Skin of body (tissue), 3 donors: ENCODE measurements at places on chromosomes 13 and 19. TPM values are rescaled to one million over a fixed set of nuclear protein-coding genes. Genes with fewer than 3 reads are reported as not detected.

DNA sequence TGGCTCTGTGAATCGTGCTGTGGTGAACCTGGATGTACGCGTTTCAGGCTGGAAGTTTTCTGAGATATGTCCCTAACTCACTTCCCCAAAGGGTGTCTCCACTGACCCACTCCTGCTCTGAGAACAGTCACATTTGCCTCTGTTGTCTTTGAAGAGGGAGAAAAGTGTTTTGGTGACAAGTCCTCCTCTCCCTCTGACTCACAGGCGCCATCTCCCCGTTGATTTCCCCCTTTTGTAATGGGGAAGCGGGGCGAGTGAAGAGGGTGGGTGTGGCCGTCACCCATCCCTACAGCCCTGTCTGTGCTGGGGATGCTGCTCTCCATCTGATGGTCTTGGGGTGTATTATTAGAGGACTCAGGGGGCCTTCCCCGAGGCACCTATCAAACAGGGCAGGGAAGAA is 9.6 kb downstream of the APC2 start:
- no peak for DNase-seq

DNA sequence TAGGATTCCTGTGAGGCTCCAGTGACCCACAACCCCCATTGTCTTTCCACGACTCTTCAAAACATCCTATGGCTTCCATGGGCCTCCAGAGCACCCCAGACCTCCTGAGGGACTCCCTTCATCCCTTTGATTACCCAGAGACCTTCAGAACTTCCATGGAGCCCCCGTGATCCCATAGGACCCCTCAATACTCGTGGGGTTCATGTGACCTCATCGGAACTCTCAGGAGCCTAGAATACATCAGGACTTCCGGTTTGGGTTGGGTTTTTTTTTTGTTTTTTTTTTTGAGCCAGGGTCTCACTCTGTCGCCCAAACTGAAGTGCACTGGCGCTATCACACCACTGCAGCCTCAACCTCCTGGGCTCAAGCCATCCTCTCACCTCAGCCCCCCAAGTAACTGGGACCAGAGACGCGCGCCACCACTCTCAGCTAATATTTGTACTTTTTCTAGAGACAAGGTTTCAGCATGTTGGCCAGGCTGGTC is 774 bp downstream of the ALDH16A1 start:
- no peak for DNase-seq

GRCh38 chr13:73859841-73860240 is 274.4 kb downstream of the KLF12 start:
- DNase-seq, result no peak

DNA sequence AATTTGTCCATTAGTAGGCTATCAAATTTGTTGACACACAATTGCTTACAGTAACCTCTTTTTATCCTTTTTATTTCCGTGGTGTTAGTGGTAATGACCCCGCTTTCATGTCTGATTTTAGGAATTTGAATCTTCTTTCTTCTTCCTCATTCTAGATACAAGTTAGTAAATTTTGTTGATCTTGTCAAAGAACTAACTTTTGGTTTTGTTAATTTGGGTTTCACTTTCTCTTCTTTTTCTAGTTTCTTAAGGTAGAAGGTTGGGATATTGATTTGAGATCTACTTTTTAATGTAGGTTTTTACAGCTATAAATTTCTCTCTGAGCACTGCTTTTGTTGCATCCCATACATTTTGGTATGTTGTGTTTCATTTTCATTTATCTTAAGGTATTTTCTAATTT is 53.3 kb upstream of the SLC7A1 start:
- no peak for DNase-seq

DNA sequence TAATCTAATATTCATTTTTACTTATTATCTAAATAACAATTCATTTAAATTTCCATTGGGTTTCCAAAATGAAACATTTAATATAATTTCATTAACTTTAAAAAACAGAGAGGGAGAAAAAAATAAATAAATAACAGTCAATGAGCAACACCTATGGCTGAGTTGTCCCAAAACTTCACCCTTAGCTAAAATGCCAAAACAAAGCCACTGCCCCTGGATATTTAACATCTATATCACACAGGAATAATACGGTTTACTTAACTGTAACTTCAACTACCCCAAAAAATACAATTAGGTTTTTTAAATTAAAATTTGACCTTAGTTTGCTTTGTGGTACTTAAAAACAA is 541 bp downstream of the ELF1 start:
- no peak for DNase-seq

DNA sequence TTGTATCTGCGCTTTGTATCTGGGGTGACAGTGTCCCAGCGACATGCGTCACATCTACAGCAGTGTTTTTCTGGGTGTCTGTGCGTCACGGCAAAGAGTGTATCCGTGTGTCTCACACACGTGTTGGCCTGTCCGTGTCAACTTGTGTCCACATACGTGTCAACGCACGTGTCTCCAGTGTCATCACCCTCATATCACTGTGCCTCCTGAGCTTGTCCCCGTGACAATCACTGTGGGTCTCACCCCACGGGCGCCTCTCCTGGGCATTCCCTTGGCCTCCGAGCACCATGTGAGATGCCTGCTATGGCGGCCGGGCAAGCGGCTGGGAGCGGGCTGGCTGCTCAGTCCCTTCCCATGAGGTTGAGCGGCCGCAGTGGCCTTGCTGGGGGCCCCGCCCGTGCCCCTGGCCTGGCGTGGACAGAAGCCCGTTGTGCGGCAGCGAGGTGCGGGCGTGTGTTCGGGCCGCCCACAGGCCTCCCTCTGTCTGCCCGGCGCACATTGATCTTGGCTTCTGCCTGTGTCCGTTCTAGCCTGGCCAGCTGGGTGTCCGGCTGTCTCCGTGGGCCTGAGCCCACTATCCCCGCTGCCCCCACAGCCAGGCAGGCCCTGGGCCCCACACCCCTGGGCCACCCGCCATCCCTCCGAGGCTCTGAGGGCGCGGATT is 6.4 kb downstream of the NFIX start:
- no peak for DNase-seq

- no peak for DNase-seq
Observed at GRCh38 chr13:88085036-88085435, 413.9 kb downstream of the SLITRK5 start.

TMPRSS9 gene
- total RNA-seq, result 0.20 TPM

GRCh38 chr19:54189145-54189734 is at the start of gene MBOAT7:
MBOAT7 (minus strand) TSS chr19:54189580; CDS start chr19:54188508, 1,072 bp downstream.
- no peak for DNase-seq

- peak; percentile 59 for DNase-seq
Observed at GRCh38 chr13:34617473-34618083, 324.5 kb upstream of the NBEA start.

DNA sequence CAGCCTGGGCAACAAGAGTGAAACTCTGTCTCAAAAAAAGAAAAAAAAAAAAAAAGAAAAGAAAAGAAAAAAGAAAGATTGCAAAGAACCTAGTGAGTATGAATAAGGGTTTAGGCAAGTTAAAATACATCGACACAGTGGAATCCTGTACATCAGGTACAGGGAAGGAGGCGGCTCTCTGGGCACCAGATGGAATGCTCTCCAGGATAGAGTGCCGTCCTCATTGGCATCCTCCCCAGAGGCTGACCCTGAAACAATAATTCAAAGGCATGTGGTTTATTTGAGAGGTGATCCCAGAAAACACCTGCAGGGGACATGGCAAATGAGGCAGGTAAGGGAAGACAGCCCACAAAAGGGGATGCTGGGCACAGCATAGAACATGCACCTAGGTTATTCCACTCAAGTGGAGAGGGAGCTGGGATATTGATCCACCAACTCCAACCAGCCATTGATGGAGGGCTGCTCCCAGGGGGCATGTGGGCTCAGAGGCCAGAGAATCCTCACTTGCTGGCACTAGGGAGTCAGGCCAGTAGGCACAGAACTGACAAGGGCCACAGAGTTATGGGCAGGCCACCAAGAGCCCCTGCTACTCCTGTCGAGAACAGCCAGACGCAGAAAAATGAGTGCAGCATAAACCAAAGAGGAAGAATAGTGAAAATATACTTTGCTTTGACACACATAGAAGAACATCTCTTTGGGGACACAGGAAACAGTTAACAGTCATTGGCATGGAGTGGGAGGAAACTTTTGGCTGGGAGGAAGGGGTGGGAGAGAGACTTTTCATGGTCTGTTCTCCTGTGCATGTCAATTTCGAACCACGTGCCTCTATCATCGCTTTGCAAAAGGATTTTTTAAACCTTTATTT is 4.2 kb downstream of the TSPAN16 start:
- no peak for DNase-seq

ALDH16A1 gene
- total RNA-seq, result 22.5 TPM
